ENCODE measurements at places on chromosomes 1 and 21.

DNA sequence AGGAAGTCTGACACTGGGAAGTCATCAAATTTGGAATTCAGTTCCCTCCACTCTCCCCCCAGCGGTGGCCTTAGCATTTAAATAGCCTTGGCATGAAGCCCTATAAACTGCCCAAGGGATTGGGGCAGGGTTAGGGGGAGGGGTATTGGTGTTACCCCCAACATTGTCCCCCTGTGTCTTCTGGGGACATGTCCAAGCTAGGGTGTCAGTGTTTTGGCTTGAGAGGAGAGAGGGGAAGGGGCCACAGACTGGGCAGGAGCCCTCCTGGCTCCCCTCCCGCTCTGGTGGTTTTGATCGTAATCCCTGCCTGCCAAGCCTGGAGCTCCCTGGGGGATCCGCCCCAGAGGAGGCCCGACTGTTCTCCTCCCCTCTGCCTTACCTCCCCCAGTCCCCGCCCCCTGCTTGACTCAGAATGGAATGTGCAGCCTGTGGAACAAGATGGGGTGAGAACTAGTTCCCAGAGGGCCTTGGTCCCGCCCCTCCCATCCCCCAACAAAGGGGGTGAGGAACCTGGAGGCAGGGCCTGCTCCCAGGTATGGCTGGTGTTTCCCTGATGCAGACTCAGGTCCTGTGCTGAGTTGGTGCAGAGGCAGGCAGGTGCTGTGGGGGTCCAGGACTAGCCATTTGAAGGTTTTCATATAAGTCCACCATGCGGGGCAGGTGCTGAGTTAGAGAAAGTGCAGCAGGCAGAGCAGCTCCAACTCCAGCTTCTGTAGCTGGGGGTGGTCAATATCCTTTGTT lies 7.4 kb downstream of the SOX13 start:
- DNase-seq: peak; percentile 65

- DNase-seq: no peak
These were observed 5.4 kb upstream of the MT1HL1 start for GRCh38 chr1:237009611-237010010.

- DNase-seq: no peak
These were observed 19.7 kb upstream of the TIAM1 start for GRCh38 chr21:31363720-31364119.

GRCh38 chr1:172449585-172450523 lies 6.0 kb upstream of the PIGC start:
- DNase-seq: peak; percentile 39

DNA sequence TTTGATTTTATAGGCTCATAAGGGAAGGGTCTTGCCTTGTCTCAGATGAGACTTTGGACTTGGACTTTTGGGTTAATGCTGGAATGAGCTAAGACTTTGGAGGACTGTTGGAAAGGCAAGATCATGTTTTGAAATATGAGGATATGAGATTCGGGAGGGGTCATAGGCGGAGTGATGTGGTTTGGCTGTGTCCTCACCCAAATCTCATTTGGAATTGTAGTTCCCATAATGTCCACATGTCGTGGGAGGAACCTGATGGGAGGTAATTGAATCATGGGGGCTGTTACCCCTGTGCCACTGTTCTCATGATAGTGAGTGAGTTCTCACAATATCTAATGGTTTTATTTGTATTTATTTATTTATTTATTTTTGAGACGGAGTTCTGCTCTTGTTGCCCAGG lies 6.9 kb upstream of the CSDE1 start:
- DNase-seq: no peak

GRCh38 chr1:184512724-184513123 lies 125.9 kb downstream of the C1orf21 start:
- DNase-seq: no peak

DNA sequence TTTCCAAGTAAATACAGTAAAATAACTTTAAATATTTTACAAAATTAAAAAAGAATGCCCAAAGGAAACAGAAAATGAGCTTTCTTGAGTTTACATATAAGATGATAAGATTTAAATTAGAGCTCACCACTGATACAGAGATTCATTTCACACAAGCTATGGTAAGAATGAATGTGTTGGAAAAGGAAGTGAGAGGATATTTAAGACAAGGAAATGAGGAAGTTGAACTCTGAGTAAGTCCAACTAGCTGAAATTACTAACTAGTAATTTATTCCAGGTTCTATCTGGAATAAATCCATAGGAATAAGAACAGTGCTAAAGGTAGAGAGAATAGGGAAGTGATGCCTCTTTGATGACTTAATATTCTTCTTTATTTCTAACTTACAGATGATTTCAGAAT lies 42.4 kb downstream of the FNBP1L start:
- DNase-seq: no peak

GRCh38 chr21:36948686-36949085 lies 17.8 kb downstream of the HLCS start:
- DNase-seq: no peak

GRCh38 chr1:33692206-33693188 lies 171.4 kb upstream of the HMGB4 start:
- no peak for DNase-seq

DNA sequence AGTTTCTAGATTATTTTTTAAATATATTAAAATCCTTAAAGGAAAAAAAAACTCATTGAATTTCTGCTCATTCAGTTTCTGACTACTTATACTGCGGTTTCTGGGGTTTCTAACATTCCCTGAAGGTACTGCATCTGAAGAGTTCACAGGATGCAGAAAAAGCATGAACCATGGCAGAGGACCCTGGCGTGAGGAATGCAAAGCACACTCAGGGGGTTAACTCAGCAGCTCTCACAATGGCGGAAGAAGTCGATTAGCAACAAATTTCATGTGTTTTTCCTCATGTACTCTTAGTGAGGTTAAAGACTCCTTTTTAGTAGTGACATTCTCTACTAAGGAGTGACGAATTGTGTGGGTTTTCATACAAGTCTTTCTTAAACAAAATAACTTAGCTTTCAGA lies 975.6 kb downstream of the NCAM2 start:
- DNase-seq: no peak

DNA sequence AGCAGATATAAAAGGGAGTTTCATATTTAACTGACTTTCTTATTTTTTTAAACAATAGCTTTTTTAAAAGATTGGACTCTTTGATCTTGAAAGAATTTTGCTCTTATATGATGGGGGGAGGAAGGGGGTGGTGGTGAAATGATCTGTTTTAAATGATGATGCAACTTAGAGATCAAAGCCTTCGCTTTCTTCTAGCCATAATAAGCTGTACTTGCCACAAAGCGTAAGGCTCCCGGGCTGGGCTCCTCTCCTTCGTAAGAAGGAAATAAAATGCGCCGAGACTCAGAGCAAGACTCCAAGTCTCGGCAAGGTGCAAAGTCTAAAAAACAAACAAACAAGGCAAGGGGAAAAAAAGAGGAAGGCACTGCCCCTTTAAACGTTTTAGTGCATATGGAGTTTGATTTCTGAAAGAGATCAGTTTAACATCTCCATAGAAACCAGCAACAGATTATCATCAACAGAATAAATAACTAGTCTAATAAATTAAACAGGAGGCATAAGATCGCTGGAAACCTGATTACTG lies 3.3 kb downstream of the CASZ1 start:
- DNase-seq: no peak

- no peak for DNase-seq
These were observed 380.5 kb upstream of the PRMT6 start for GRCh38 chr1:106676021-106676420.

- DNase-seq: no peak
These were observed 193.7 kb upstream of the ESRRG start for GRCh38 chr1:216916890-216917438.

DNA sequence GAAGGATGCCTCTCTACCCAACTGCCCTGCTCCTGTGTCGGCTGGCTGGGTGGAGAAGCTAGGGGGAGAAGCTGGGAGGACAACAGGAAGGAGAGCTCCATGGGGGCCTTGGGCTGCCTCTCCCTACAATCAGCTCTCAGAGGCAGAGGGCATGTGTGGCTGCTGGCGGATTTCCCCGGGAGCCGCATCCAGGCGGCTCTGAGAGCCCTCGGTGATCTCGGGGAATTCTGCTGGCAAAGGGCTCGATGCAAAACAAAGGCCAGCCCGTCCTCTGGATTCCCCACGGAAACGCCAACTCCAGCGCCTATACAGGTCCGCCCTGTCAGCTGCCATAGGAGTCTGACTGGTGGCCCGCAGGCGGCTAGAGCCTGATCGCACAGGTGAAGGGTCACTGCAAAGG lies 26.4 kb upstream of the EVA1B start:
- DNase-seq: no peak

- DNase-seq: no peak
These were observed 70.0 kb downstream of the NTPCR start for GRCh38 chr1:233020426-233020825.

- no peak for DNase-seq
These were observed 74.4 kb upstream of the ZC3H12A start for GRCh38 chr1:37399830-37400464.

- no peak for DNase-seq
These were observed 13.1 kb upstream of the CTPS1 start for GRCh38 chr1:40966417-40966816.

DNA sequence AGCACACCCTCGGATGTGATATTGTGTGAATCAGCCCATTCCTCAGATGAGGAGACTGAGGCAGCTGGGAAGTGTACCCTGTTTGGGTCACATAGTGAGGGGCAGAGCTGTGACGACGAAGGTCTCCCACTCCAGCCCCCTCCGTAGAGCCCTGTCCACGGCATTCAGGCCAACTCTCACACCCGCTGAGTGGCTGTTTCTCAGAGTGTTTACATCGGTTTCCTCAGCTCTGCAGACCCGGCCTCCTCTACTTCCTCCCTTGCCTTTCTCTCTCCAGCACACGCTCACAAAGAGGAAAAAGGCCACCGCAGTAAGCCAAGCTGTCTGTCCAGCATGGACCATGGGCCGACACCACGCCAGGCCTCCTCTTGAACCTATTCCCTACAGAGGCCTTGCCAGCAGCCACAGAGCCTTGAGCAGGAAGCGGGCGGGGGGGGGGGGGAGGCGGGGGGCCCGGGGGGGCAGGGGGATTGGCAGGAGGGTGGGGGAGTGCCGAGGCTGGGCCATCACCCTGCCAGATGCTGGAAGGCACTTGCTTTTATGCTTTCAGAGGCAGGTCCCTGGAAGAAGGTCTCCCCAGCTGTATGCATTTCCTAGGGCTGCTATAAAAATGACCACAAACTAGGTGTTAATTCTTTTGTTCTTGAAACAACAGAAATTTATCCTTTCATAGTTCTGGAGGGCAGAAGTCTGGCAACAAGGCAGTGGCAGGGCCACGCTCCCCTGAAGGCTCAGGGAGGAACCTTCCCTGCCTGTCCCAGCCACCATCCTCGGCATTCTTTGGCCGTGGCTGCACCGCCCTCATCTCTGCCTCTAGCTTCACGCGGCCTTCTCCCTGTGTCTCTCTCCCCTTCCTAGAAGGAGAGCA lies 178.4 kb downstream of the PSMG1 start:
- DNase-seq: no peak

GRCh38 chr1:41446851-41447610 lies 37.5 kb downstream of the EDN2 start:
- no peak for DNase-seq

GRCh38 chr1:85048296-85049064 lies at the start of gene MCOLN3:
Gene MCOLN3, minus strand, starts transcription at chr1:85048500. Its CDS starts 3,140 bp downstream, at chr1:85045360.
- no peak for DNase-seq

- DNase-seq: no peak
These were observed 70.3 kb upstream of the KCNK1 start for GRCh38 chr1:233543338-233544255.

DNA sequence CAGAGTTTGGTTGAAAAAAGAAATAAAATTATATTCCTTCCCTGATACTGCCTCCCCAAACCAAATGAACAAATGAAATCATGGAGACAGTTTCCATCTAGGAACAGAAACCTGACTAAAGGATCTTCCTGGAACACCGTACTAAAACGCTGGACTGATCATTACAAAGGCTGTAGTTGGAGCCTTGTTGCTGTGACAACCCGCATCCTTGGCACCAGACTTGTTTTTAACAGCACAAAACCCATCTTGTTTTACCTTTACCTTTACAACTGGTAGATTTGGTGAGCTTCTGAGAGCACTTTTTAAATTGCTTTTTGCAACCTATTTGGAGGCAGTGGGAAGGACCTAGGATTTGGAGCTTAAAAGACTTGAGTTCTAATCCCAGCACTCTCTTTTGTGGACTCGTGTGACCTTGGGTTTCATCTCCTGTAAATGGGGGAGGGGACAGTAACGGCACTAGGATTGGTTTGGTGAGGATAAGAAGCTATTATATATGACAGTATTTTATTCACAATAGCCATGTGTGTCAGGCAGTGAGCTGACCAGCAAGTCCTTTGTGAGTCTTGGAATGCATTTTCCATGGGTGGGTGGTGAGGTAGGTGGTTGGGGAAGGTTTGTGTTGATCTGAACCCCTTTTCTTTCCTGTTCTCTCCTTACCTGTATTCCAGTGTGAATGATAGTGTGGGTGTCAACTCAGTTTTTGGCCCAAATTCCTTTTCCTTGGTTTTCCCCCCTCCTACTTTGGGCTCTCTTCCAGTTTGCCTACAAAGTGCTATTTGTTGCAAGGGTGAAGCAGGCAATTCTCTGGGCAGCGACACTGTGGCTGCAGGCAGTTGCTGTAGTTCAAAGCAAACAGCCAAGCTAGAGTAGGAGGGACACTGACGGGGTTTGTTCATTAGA lies 12.6 kb downstream of the LRRC8D start:
- DNase-seq: no peak

- DNase-seq: no peak
These were observed 171.1 kb upstream of the FGGY start for GRCh38 chr1:59125676-59126320.

GRCh38 chr1:150009604-150010392 lies 728 bp downstream of the OTUD7B start:
- peak; percentile 51 for DNase-seq

DNA sequence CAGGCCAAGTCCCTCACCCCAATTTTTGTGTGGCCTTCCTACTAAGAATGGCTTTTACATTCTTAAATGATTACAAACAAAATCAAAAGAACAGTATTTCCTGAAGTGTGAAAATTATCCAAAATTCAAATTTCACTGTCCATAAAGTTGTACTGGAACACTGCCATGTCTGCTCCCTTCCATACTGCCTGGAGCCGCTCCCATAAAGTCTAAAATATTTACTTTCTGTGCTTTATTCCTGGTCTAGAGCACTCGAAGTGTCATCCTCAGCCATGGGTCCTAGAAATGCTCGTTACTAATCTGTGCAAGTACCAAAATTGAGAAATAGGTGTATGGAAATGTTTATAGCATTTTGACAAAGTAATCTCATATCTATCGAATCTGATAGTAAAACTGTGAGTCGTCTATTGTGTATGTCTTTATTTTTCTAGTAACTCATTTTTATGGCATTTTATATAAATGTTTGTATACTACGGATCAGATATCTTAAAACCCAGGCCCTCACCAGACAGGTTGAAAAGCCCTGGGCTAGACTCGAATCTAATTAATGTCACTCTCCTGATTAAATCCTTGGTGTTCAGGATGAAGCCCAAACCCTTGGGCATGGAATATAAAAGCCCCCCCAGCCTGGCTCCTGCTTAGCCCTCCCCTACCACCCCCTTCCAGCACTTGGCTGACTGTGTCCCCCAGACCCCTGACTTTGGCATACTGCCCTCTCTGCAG lies 4.9 kb downstream of the LBR start:
- DNase-seq: no peak

- no peak for DNase-seq
These were observed 161.5 kb downstream of the HLX start for GRCh38 chr1:221040691-221041285.

Measured in tibial nerve (tissue), 4 donors.